ENCODE measurements at places on chromosomes 7 and 10.
A peak's percentile ranks its signal among the peaks of the same experiment; 100 is the strongest.

- H3K4me1 ChIP-seq: no peaks in the 10 kb centered on the region
- DNase-seq: no peak
- H3K27ac ChIP-seq: no peak overlapping the region
- peaks cover 10% of the 10 kb centered on the region for H3K36me3 ChIP-seq
- H3K27me3 ChIP-seq: no peaks in the 10 kb centered on the region
Measured at GRCh38 chr10:68461032-68461431, 10.7 kb downstream of the DNA2 start.

DNA sequence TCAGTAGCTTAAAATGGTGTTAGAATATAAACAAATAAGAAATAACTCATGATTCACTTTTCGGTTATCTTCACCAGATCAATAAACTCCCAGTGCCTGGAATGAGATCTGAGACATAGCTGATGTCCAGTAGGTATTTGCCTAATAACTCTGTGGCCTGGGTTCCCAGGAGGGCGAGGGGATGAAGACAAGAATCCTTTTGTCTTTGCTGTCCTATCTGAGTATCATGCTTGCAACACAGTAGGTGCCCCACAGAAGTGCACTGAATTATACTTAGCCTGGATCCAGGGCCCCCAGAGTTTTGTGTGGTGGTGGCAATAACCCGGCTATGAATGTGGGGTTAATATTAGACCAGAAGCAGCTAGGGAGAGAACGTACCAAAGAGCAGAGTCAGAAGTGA is 350.1 kb upstream of the AOAH start:
- H3K36me3 ChIP-seq: no peaks in the 10 kb centered on the region
- DNase-seq: no peak
- H3K27ac ChIP-seq: no peak overlapping the region
- H3K4me3 ChIP-seq: no peak overlapping the region
- no peaks in the 10 kb centered on the region for H3K27me3 ChIP-seq

- no peak overlapping the region for H3K27ac ChIP-seq
- peaks cover 9% of the 10 kb centered on the region for H3K36me3 ChIP-seq
- no peaks in the 10 kb centered on the region for H3K4me1 ChIP-seq
- no peak for DNase-seq
- no peaks in the 10 kb centered on the region for H3K27me3 ChIP-seq
- peak overlapping the region; percentile 43 for H3K4me3 ChIP-seq
Measured at GRCh38 chr10:93516006-93516380, 19.6 kb downstream of the CEP55 start.

DNA sequence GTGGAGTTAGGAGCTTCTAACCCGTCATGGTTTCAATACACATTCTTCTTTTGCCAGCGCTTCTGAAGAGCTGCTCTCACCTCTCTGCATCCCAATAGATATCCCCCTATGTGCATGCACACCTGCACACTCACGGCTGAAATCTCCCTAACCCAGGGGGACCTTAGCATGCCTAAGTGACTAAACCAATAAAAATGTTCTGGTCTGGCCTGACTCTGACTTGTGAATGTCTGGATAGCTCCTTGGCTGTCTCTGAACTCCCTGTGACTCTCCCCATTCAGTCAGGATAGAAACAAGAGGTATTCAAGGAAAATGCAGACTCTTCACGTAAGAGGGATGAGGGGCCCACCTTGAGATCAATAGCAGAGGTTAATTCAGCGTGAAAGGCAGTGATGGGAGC is 22.4 kb downstream of the PRSS2 start:
- no peak for DNase-seq
- H3K27me3 ChIP-seq: peaks cover 88% of the 10 kb centered on the region
- no peak overlapping the region for H3K4me3 ChIP-seq
- H3K27ac ChIP-seq: no peak overlapping the region
- H3K36me3 ChIP-seq: no peaks in the 10 kb centered on the region

DNA sequence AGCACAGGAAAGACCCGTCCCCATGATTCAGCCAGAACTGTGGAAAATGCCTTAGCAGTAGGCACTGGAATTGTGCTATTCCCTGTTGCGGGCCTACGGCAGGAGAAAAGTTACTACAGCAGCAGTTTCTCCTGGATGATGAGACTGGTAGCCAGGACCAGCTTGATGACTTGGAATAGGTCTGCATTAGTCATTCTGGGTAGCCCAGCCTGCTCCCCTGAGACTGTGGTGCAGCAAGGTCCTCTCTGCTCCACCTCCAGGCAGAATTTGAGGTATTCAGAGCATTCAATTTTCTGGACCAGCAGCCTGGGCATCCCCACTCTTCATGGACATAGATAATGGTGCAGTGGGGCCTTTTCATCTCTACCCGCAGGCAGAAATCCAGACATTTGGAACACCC is 490.0 kb downstream of the SH2D4B start:
- H3K36me3 ChIP-seq: no peaks in the 10 kb centered on the region
- no peak overlapping the region for H3K4me3 ChIP-seq
- H3K27ac ChIP-seq: no peak overlapping the region
- no peaks in the 10 kb centered on the region for H3K27me3 ChIP-seq

GRCh38 chr10:13649844-13650520 is 63.2 kb downstream of the PRPF18 start:
- H3K27me3 ChIP-seq: no peaks in the 10 kb centered on the region
- H3K4me3 ChIP-seq: no peak overlapping the region
- H3K27ac ChIP-seq: peak overlapping the region; percentile 19
- peaks cover 61% of the 10 kb centered on the region for H3K36me3 ChIP-seq
- peaks cover 19% of the 10 kb centered on the region for H3K4me1 ChIP-seq

DNA sequence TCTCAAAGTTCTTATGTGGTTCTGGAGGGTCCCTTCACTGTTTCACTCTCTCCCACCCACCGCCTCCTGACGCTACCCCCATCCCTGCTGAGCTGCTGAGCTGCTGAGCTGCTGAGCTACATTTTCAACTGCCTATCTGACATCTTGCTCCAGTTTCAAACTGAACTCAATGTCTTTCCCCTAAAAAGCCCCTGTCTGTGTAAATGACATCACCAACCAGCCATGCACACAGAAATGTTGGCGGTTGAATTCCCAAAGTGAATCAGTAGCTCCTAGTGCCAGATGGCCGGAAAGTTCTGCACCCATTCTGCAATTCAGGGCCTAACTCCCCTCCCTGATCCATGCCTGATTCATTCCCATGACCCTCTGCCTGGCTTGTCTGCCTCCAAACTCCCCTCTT is 71.2 kb downstream of the WNT2 start:
- peak; percentile 39 for DNase-seq
- H3K27ac ChIP-seq: peak overlapping the region; percentile 94
- no peaks in the 10 kb centered on the region for H3K36me3 ChIP-seq

- H3K27me3 ChIP-seq: peaks cover 3% of the 10 kb centered on the region
- H3K27ac ChIP-seq: no peak overlapping the region
- no peak for DNase-seq
- no peaks in the 10 kb centered on the region for H3K36me3 ChIP-seq
Measured at GRCh38 chr7:67842571-67842970, 845.9 kb downstream of the TYW1 start.

GRCh38 chr7:139360210-139360947 is 685 bp downstream of the LUC7L2 start:
- H3K27ac ChIP-seq: peak overlapping the region; percentile 100
- peak overlapping the region; percentile 100 for H3K4me3 ChIP-seq
- H3K27me3 ChIP-seq: no peaks in the 10 kb centered on the region
- H3K36me3 ChIP-seq: peaks cover 19% of the 10 kb centered on the region
- H3K4me1 ChIP-seq: peaks cover 3% of the 10 kb centered on the region
- DNase-seq: peak; percentile 95

- peaks cover 6% of the 10 kb centered on the region for H3K36me3 ChIP-seq
- no peak overlapping the region for H3K27ac ChIP-seq
- H3K4me1 ChIP-seq: peaks cover 40% of the 10 kb centered on the region
- no peak for DNase-seq
Measured at GRCh38 chr7:101123703-101124068, 3.2 kb upstream of the SERPINE1 start.

DNA sequence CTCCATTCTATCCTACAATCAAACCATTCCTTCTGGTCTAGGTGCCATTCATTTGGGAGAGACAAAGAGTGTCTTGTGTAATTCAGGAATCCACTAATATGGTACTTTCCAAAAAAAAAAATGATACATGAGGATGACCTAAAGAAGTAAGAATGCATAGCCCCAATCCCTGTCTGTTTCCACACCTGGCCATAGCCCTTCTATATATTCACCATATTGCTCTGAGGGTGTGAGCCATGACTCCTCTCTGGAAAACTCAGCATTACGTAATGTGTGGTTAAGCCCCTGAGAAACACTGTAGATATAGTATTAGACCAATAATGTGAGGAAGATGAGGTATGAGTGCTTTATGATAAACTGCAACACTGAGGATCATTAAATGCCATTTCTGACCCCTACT is 592.7 kb downstream of the INHBA start:
- H3K4me1 ChIP-seq: peaks cover 3% of the 10 kb centered on the region
- DNase-seq: peak; percentile 33
- no peak overlapping the region for H3K27ac ChIP-seq
- H3K4me3 ChIP-seq: no peak overlapping the region
- H3K36me3 ChIP-seq: no peaks in the 10 kb centered on the region
- no peaks in the 10 kb centered on the region for H3K27me3 ChIP-seq

- peaks cover 9% of the 10 kb centered on the region for H3K4me1 ChIP-seq
- peaks cover 9% of the 10 kb centered on the region for H3K27me3 ChIP-seq
- no peaks in the 10 kb centered on the region for H3K36me3 ChIP-seq
- no peak overlapping the region for H3K4me3 ChIP-seq
Measured at GRCh38 chr7:4139656-4140625, 542.2 kb upstream of the FOXK1 start.

- H3K4me1 ChIP-seq: no peaks in the 10 kb centered on the region
- no peaks in the 10 kb centered on the region for H3K36me3 ChIP-seq
- no peak overlapping the region for H3K4me3 ChIP-seq
- no peaks in the 10 kb centered on the region for H3K27me3 ChIP-seq
Measured at GRCh38 chr10:55449981-55450380, 649.0 kb upstream of the PCDH15 start.

DNA sequence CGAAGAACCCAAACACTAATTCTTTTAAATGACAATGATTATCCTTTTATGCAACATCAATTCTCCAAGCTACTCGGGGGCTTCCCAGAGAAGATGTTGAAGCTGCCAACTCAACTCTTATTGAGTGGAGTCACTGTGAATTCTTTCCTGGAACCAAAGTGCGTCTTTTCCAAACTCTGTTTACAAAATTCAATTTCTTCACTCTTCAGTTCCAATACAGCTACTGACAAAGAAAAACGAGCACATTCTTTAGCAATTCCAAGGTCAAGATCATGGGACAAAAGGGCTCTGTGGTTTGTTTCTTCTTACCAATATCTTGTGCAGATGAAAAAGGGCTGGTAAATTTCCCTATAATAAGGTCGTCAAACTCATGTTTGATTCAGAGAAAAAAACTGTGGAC is 74.2 kb downstream of the FAS start:
- no peaks in the 10 kb centered on the region for H3K4me1 ChIP-seq
- no peak overlapping the region for H3K4me3 ChIP-seq
- H3K27me3 ChIP-seq: no peaks in the 10 kb centered on the region
- no peaks in the 10 kb centered on the region for H3K36me3 ChIP-seq
- no peak overlapping the region for H3K27ac ChIP-seq

- peaks cover 7% of the 10 kb centered on the region for H3K4me1 ChIP-seq
- H3K27ac ChIP-seq: no peak within 1 kb of the TSS
- H3K4me3 ChIP-seq: no peak within 1 kb of the TSS
- H3K27me3 ChIP-seq: peaks cover 60% of the 10 kb centered on the region
- DNase-seq: no peak
Measured at GRCh38 chr10:70283445-70284399, at the start of gene NPFFR1. TSS of gene NPFFR1 (minus strand) at chr10:70284004. CDS start at chr10:70283676, 328 bp downstream.

DNA sequence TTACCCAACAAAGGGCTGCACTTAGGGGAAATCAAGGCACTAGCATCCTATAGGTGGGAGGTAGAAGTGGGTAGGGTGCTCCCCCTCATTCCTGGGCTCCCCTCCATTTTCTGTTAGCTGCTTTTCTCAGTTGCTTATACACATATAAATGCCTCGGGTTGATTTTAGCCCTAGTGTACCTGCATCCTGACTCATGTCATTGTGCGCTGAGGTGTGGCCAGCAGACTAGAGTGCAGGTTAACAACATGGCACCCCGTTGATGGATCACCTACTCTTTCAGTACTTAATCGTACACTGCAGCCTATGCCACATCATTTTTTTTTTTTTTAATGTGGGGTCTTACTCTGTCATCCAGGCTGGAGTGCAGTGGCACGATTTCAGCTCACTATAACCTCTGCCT is 144.0 kb upstream of the ITGB1 start:
- no peak for DNase-seq
- no peaks in the 10 kb centered on the region for H3K36me3 ChIP-seq
- no peak overlapping the region for H3K27ac ChIP-seq
- no peak overlapping the region for H3K4me3 ChIP-seq
- H3K27me3 ChIP-seq: no peaks in the 10 kb centered on the region

GRCh38 chr10:85995791-85996190 is 370.8 kb downstream of the GRID1 start:
- H3K4me1 ChIP-seq: no peaks in the 10 kb centered on the region
- H3K36me3 ChIP-seq: no peaks in the 10 kb centered on the region
- H3K4me3 ChIP-seq: no peak overlapping the region
- no peaks in the 10 kb centered on the region for H3K27me3 ChIP-seq
- no peak overlapping the region for H3K27ac ChIP-seq

DNA sequence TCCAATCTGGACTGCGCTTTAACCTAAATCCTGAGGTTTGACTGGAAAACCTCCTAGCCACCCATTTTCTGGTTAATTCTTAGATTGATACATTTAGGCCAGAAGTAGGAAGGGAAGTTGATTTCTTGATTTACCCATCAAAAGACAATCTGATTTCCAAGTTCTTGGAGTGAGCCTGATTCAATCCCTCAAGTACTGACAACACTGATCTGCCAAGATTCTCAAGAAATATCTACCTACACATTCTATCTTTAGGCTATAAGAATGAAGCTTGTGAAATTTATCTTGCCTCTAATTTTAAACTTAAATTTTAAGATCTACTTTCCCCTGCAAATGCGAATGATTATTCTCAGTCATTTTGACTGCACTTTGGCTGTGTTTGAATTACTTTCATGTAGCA is 5.9 kb downstream of the TAS2R16 start:
- no peaks in the 10 kb centered on the region for H3K27me3 ChIP-seq
- no peaks in the 10 kb centered on the region for H3K36me3 ChIP-seq
- no peak overlapping the region for H3K27ac ChIP-seq
- no peak overlapping the region for H3K4me3 ChIP-seq

GRCh38 chr10:62430881-62431280 is 56.7 kb downstream of the ZNF365 start:
- no peaks in the 10 kb centered on the region for H3K36me3 ChIP-seq
- H3K4me3 ChIP-seq: no peak overlapping the region
- H3K27ac ChIP-seq: no peak overlapping the region
- DNase-seq: no peak

- H3K36me3 ChIP-seq: no peaks in the 10 kb centered on the region
- H3K27me3 ChIP-seq: no peaks in the 10 kb centered on the region
- no peak overlapping the region for H3K27ac ChIP-seq
- no peak for DNase-seq
Measured at GRCh38 chr7:47248797-47249196, 333.1 kb downstream of the TNS3 start.

DNA sequence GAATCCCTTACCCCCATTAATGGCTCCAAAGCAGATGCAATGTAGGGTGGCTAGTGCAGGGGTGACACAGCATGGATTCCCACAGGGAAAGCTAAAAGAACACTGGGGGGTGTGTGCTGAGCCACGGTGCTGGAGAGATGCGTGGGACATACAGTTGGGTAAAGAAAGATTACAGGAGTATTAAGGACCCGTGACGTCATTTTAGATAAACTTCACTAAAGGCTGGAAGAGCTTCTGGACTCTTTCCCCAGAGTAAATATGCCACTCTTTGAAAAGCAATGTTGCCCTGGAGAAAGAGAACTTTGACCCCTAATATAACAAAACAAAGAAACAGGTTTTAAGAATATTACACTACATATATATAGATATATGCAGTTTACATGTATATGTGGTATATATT is 481.5 kb upstream of the VSTM2A start:
- no peaks in the 10 kb centered on the region for H3K27me3 ChIP-seq
- no peaks in the 10 kb centered on the region for H3K36me3 ChIP-seq
- H3K4me3 ChIP-seq: no peak overlapping the region
- H3K4me1 ChIP-seq: no peaks in the 10 kb centered on the region

GRCh38 chr10:91539930-91540329 is 92.9 kb downstream of the PPP1R3C start:
- no peak for DNase-seq
- H3K36me3 ChIP-seq: no peaks in the 10 kb centered on the region
- no peak overlapping the region for H3K27ac ChIP-seq
